ENCODE measurements at places on chromosomes 5 and 9.
A peak's percentile ranks its signal among the peaks of the same experiment; 100 is the strongest.

DNA sequence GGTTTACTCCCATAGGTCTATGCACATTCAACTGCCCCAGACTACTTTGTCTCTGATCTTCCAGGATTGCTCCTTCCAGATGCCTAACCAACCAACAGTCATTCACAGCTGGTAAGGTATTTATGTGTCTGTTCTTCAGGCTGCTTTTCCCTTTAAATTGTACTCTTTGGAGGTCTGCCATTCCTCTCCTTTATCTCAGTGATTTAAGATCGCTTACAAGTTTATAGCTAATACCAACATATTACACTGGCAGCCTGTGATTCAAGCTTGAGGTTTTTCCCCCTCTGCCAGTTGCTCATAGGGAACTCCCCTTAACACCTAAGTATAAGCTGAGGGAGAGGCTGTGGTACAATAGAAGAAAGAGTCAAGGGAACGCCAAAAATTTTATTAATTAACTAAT lies 711.7 kb upstream of the EDIL3 start:
- DNase-seq = no peak

DNA sequence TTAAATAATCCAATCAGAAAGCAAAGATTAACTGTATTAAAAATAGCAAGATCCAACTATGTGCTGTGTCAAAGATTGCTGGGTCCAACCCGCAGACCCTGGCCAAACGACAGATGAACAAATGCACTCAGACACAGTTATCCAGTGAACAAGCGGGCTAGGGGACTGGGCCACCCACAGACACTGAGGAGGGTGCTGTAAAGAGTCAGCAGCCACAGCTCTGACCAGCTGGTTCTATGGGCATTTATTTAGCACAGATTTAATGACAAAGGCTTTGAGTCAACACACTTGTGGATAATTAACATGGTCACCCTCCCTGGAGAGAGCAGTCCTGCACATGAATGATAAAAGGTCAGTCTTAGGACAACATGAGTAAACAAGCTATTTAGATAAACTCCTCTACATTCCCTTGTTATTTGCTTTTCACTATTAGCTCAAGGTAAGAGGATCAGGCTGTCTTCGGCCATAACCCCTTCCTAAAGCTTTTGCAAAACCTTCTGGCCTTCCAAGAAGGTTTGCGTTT lies 424.9 kb downstream of the HINT1 start:
- DNase-seq = no peak

DNA sequence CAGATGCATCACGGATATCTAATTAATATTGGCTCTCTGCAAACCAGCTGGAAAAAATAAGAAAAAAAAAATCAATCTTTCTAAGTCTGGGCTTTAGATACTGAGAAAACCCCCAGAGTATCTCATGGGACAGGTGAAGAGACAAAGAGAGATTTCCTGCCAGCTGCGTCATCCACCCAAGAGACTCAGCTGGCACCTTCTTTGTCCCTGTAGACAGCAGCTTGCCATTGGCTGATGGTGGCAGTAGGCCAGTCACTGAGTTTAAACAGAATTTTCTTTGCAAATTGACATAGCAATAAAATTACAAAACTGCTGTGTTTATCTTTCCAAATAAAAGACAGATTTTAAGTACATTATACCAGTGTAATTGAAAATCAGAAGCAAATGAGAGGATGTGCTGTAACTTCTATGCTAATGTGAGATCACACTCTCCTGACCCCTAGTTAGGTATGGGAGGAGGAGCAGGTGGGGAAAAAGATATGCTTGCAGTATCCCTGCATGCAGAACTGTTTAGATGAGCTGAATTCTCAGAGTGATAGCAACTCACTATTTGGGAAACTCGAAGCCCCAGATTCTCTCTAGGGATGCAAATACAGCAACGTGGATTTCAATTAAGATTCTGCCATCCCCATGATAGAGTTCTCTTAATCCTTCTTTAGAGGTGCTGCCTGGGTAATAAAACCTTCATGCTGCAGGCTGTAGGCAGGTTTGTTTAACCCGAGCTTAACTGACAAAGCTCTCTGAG lies 72.2 kb downstream of the NMUR2 start:
- DNase-seq = no peak

DNA sequence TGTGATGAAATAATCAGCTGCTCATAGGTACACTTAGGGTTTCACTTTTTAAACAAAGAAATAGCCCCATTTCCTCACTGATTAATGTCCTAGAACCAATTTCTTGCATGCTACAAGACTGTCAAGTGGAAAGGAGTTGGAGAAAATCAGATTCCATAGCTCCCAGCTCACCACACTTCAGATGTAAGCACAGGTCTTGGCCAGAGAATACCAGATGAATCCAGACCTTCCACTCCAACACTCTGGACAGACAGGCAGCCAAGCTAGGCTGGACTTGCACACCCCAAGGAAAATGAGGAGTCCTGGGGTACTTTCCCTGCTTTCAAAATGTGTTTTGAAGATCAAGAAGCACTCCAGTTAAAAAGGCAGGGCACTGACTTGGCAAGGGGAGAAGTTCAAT lies 68.5 kb downstream of the KLHL3 start:
- no peak for DNase-seq

DNA sequence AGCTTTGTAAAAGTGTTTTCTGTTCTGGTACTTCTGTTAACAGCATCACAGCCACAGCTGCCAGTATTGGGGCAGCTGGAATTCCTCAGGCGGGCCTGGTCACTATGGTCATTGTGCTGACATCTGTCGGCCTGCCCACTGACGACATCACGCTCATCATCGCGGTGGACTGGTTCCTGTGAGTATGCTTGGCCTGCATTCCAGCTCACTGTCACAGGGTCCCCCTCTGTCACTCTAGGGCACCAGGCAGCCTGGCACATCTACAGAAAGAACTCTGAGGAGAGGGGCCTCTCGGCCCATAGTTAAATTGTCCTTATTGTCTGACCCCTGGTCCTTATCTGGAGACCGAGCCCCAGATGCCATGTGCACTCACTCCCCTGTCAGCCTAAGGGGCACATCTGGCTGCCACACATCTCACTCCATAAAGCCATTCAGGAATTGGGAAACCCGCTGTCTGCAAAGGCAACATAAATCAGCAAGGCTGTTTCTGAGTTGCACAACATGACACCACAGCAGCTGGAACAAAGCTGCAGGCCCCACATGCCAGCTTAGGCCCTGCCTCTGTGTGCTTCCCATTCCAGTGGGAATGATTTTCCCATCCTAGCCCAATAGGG lies 77.5 kb downstream of the SLC1A3 start:
- no peak for DNase-seq

DNA sequence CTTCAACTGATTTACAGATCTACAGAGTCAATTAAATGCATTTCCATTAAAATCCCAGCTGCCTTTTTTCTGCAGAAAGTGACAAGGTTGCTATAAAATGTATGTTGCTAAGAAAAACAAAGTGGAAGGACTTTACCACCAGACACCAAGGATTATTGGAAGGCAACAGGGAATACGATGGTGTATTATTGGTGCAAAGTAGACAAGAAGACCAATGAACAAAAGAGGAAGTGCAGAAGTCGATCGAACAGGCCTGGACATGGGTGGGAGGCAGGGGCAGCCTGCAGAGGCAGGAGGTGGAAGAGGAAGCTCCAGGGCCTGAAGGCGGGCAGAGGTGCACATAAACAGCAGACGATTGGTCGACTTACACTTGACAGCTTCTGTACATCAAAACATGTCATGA lies 10.6 kb upstream of the SLC6A19 start:
- DNase-seq = no peak

DNA sequence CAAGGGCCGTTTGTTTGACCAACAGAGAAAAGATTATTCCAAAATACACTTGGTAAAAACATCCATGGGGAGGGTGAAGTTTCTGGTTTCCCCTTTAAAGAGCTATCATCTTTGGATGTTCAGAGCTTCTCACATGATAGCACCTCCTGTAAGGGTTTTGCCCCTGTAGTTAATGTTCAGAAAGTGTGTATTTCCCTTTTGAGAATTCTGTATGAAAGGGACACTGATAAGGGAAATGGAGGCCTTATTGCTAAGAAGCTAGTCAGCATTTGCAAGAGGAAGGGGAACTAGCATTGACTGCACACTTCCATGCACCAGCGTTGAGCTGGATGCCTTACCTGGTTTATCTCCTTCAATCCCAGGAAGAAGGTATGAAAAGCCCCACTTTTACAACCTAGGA lies 31.5 kb upstream of the C5orf58 start:
- DNase-seq = no peak

GRCh38 chr5:76807296-76807695 lies 11.5 kb upstream of the F2RL1 start:
- no peak for DNase-seq

DNA sequence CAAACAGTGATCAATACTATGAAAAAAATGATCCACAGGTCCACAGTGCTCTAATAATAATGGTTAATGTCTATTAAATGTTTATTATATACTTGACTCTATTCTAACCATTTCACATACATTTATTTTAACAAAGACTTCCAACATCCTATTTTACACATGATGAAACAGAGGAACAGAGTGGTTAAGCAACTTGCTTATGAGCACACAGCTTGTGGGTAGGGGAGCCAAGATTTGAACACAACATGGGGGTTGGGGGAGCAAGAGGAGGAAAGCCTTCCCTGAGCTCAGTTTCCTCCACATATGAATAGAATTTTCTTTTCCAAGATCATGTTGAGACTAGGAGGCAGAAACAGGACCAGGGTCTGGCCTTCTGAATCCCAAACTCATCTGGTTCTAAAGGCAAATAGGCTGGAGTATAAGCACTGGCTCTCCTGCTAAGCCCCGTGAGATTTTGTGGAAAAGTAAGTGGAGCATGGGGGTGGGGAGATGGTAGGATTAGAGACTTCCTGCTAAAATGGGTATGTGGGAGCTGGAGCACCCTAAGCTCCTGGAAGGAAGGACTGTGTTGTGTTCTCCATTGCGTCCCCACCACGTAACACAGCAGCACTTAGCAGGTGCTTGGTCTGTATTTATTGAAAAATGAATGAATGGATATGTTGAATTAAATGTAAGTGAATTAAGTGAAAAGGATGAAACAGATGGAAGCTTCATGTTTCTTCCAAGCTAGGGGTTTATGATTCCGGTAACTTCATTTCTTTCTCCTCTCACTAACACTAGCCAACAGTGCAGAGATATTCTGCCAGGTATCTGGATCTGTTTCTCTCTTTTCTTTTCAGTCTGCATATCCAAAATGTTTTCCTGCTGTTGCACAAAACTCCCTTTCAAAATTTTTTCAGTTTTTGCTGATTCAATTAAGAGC lies 26.9 kb upstream of the GALNT10 start:
- no peak for DNase-seq

- peak; percentile 69 for DNase-seq
These were observed 149.5 kb downstream of the FANCC start for GRCh38 chr9:95167998-95168397.

- DNase-seq = no peak
These were observed 134.7 kb downstream of the MACIR start for GRCh38 chr5:103393101-103393754.

- DNase-seq = no peak
These were observed 47.2 kb downstream of the ARHGEF28 start for GRCh38 chr5:73673161-73673591.

DNA sequence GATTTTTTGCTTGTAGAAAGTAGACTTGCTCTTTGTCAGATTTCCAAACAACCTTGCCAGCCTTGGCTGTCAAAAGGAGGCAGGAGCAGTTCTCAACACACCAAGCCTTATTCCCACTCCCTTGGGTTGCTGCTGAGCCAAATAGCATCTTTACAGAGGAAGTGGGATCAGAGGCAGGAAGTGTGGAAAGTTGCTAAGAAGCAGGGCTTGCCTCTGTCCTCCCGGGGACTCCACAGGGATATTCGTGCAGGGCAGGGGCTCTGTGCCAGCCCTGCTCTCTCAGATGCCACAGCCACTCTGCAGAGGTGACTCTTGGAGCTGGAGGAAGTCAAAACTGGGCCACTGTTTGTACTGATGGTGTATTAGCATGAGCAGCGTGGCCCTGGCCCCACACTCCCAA lies 24.3 kb downstream of the PTPDC1 start:
- no peak for DNase-seq

DNA sequence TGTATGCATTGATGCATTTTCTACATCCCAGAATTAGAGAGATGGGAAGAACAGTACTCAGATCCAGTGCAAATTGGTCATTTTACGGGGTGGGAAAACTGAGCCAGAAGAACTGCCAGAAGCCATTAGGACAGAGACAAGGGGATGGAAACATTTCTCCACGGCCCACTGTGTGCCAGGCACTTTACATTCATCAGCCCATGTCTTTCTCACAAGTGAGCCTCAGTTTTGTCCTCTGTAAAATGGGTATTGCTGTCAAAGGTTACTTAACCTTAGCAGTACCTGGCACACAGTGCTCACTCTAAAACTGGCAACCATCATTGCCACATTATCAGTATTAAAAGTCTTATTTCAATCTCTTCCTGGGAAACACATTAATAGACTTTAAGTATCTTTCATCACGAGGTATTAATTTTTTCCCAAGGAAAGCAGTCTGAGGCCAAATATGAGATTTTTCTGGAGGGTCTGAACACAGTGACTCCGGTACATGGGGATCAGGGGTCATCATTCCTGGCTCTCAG lies 5.2 kb downstream of the DUSP1 start:
- no peak for DNase-seq

GRCh38 chr9:136191099-136191959 lies 13.6 kb downstream of the LHX3 start:
- no peak for DNase-seq

DNA sequence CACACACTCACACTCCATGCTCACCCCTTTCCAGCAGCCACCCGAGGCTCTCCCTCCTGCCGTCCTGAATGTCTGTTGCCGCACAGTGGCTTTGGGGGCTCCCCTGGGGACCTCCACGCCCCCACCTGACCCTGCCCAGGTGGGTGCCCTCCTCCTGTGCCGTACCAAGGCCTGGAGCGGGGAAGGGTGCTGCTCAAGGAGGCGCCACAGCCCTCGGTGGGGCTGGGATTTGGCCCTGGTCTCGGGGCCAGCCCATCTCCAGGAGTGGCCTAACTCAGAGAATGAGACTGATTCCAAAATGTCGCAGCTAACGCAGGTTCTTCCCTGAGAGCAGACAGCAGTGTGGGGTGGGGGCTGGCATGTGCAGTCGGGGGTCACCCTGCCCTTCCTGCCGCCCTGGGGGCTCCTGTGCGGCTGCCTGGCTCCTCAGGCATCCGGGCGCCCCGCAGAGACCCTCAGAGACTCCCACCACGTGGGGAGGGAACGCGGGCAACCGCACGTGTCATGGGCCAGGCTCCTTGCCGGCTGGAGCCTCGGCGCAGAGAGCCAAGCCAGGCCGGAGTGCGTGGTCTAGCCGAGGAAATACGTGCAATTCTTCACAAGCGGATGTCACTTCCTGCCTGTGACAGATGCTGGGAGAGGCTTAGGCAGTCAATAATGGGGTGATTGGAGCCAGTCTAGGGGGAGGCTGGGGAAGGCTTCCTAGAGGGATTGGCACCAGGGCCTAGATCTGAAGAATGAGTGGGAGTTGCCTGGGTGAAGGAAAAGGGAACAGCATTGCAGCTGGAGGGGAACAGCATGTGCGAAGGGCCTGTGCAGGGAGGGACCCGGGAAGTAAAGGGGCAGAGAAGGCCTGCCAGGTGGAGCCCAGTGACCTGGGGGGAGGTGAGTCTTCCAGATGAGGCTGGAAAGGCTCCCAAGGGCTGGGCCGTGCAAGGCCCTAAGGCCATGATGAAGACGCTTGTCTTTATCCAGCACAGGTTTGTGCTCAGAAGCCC lies 44.1 kb downstream of the C9orf50 start:
- DNase-seq = no peak

GRCh38 chr5:11733185-11733839 lies 170.9 kb downstream of the CTNND2 start:
- DNase-seq = no peak

- DNase-seq = peak; percentile 77
These were observed 32.6 kb upstream of the EGFL7 start for GRCh38 chr9:136629879-136630661.

All from activated T-cell treated with anti-CD3 and anti-CD28 coated beads, Interleukin-2, amount 50 U/mL, for 48 hours (primary cell).